ENCODE measurements at places on chromosomes 4 and X.

DNA sequence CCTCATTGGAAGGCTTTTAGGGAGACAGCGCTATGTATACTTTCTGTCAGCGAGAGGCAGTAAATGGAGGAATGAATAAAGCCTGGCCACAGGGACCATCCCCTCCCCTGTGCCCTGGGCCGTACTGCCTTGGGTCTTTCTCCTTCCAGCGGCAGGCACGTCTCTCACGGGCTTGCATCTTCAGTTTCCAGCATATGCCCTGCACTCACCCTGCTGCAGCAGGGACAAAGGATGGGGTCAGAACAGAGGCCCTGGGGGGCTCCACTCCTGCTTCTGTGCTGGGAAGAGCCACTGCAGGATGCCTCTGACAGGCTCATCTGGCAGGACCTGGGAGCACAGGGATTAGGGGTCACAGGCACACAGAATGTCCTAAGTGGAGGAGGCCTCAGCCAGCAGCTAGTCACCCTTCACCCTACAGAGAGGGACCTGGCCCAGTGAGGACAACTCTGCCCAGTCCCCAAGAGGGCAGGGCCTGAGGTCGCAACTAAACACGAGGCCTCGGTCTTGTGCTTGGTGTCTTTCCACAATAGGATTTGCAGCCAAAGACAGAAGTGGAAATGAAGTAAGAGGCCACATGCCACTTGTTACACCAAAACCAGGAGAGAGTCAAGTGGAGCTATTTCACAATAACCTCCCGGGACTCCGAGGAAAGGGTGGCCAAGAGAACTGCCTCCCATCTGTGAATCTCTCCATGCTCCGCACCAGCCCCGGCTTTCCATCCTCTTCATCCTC, 150.8 kb downstream of the AFAP1 start:
- no peak for DNase-seq

DNA sequence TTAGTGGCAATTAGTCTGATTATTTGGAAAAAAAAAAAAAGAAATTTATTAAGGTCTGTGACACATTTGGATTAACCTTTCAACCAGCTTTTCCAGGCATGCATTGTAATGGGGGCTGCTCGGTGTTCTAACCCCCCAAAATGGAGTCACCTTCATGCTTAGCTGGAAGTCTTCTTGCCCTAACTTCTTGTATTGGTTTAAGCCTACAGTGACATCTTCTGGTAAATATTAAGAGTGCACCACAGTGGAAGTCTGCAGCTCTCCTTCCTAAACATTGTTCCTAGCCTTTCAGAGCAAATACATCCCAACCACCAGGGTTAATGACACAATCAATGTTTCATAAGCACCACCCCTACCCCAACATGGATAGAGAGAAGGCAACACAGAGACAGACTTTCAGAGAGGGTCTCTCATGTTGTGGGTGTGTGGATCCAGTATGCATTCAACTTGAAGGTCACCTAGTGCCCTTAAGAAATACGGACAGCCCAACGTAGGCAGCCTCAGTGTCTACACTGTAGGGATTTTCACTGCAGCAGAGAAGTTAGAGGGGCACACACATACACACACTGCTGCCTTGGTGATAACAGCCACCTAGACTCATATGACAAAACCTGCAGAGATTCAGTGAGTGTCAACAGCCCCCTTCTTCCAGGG, 142.9 kb upstream of the MBNL3 start:
- DNase-seq: no peak

- DNase-seq: no peak
These were observed 208.8 kb downstream of the OR13H1 start for GRCh38 chrX:131752493-131753198.

DNA sequence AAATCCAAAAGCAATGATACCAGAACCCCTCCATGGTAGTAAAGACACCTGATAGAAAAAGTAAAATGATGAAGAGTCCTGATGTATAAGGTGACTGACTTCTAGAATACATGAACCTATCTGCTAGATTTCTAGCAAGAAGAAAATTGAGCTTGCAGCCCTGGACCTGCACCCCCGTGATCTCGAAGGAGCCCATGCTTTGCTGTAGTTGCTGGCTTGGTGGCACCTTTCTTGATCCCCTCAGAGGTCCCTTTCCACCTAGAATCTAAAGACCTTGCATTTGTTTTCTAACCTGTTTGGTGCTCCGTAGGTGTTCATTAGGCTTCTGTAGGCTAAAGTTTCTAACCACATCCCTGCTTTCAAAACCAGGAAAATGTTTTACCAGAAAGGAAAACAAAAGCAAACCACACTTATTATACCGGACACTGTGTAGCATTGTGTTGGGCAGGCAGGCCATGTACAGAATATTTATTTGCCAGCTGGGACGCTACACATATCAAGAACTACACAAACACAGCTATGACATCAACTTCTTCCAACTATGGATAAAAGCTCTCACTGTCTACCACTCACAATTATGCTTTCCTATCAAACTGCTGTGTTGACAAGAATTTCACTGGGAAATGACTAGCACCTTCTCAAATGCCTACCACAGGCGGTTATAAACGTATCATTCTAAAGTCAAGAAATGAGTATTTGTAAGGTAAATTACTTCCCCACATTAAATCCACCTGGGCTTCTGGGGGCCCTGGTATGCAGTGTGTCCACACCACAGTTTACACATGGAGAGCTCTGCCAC, 316.2 kb downstream of the UNC5C start:
- no peak for DNase-seq

- DNase-seq: no peak
These were observed 34.5 kb downstream of the HTT-AS start for GRCh38 chr4:3039706-3040366.

- no peak for DNase-seq
These were observed 19.6 kb upstream of the CHM start for GRCh38 chrX:86066998-86067397.

- DNase-seq: no peak
These were observed 246.3 kb downstream of the PPP3CA start for GRCh38 chr4:101101072-101101471.

- no peak for DNase-seq
These were observed 20.6 kb upstream of the PJA1 start for GRCh38 chrX:69185886-69186285.
